ENCODE measurements at places on chromosomes 3 and 15.

GRCh38 chr3:71011565-71012287 is 571.8 kb downstream of the FOXP1 start:
- no peak for DNase-seq

GRCh38 chr3:183697610-183698317 is at the start of gene YEATS2:
Gene YEATS2, plus strand, starts transcription at chr3:183697797. Its CDS starts 17,366 bp downstream, at chr3:183715163.
- no peak for DNase-seq

DNA sequence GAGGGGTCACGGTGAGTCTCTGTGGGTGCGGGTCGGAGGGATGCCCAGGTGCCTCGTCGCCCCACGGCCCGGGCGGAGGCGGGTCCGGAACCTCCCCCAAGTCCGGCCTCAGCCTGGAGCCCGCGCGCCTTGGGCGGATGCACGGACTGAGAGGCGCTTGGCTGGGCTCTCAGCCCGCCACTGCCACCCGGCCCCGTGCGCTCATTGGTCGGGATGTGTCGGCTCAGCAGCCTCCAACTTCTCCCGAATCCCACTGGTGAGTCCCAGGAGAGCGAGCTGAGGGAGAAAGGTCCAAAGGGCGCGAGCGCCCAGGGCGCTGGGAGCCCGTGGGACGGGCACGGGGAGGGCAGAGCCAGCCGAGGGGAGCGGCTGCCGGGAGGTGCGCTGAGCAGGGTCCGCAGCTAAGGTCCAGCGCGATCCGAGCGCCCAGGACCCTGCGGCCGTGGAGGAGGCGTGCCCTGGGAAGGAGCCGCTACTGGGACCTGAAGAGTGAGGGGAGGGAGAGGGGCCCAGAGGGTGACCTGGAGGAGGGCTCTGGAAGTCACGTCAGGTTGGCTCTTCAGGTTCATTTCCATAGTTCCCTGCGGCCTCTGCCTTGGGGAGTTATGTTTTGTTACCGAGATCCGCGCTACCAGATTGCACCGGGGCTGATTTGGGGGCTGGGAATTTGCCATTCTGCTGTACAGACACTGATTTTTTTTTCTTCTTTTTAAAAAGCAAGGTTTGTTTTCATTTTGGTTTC is at the start of gene MME:
TSS of gene MME (plus strand) at position 574 of the 742 bp plus-strand sequence. CDS start 3,849 bp downstream, outside the sequence.
- DNase-seq = no peak

DNA sequence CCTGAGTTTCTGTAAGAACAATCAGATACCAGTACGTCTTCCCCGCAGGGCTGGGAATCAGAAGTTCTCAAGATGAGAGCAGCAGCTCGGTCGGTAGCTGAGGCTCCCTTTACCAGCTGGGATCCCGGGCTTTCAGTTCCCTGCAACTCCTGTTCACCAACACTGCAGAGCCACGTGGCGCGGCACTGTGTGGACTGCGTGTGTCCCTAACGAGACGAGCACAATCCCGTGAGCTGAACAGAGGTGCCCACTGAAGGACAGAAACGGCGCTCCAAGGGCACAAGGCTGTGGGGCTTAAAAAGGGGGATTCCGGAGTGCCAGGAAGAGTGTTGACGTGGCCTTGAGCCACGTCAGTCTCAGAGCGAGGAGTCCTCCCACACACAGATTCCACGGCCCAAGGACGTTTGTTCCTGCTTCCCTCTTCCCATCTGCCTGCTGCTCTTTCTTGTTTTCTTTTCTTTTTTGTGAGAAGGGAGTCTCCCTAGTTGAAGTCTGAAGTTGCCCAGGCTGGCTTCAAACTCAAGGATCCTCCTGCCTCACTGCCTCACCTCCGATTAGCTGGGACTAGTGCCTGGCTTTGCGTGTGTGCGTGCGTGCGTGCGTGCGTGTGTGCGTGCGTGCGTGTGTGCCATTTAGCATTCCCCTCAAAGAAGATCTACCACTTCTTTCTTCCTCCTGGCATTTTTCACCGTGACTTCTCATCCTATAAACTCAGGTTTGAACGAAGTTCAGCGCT is 37.1 kb upstream of the RPL35A start:
- no peak for DNase-seq

GRCh38 chr3:171874251-171874681 is 31.1 kb downstream of the TMEM212 start:
- no peak for DNase-seq

DNA sequence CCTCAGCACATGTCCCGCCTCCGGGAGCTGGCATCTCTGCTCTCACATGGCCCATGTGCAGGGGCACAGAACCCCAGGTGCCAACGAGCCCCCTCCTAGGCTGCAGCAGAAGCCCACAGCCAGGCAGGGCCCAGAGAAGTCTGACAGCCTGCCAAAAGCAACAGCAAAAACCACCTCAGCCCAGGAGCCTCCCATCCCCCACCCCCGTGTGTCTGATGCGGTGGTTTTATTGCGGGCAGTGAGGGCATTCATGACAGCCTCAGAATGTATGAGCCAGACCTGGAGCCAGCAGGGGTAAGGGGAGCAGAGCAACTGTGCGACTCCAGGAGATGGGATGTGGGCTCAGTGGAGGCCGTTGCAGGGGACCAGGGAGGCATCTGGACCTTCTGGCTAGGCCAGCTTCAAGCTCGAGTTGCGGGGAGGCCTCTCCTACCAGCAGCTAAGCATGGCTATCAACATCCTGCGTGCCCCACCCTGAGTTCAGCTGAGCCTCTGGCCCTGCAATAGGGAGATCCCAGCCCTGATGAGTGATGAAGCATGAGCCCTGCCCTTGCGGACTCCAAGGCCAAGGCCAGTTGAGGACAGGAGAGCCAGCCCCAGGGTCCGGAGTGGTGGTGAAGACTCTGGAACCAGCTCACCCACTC is 52.5 kb downstream of the CYP11A1 start:
- no peak for DNase-seq

Measured in GM12864 (cell line).